IPS-NIHi11 (cell line): ENCODE measurements at places on chromosomes 5 and 9.

GRCh38 chr9:27654629-27655285 lies 81.5 kb upstream of the C9orf72 start:
- DNase-seq: no peak

- DNase-seq: no peak
Observed at GRCh38 chr9:2193552-2193951, 178.4 kb downstream of the SMARCA2 start.

- no peak for DNase-seq
Observed at GRCh38 chr5:158546748-158547147, 553.0 kb downstream of the EBF1 start.

DNA sequence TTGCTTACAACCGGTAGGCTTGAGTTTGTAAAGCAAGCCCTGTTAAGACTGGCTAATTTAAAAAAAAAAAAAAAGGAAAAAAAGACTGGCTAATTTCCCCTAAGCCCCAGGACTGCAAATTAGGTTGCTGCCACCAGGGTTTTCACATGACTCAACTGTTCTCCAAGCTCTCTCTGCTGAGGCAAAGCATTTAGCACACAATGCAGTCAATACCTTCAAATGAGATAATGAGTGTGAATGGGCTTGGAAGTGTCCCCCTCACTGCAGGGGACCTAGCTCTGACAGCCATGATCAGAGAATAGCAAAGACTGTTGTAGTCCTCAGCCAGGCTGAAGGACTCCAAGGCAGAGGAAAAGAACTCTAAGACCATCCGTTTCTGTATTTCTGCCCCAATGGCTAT lies 42.8 kb upstream of the ZSWIM6 start:
- DNase-seq: no peak

- DNase-seq: no peak
Observed at GRCh38 chr9:127309715-127310114, 45.1 kb downstream of the GARNL3 start.

GRCh38 chr9:120708526-120709224 lies 5.6 kb downstream of the MEGF9 start:
- no peak for DNase-seq

GRCh38 chr5:124655251-124655917 lies 91.1 kb downstream of the ZNF608 start:
- DNase-seq: no peak

GRCh38 chr5:141528291-141528984 lies 39.6 kb downstream of the PCDHGC5 start:
- no peak for DNase-seq

DNA sequence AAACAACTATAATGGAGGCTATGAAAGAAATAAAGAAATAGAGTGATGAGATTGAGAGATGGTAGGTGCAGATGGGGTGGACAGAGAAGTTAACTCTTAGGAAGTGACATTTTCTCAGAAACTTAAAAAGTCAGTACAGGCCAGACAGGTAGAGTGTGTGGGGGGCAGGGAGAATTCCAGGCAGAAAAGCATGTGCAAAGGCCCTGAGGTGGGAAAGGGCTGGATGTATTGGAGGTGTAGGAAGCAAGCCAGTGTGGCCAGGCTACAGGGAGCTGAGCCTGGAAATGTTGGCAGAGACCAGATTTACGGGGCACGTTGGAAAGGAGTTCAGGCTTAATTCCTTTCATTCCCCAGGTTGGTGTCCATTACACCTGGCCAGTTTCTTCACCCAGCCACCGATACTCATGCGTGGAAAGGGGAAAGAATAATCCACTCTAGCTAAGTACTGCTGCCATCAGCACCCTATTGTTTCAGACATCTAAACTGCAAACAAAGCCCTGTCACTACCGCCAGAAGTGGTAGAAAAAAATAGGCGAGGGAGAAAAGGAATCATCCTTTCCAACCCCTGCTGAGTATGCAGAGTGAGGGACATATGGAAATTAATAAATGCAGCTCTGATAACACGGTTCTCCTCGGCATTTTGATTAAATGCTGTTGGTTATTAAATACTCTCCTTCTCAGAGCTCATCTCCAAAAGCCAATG lies 116.8 kb upstream of the GPR151 start:
- DNase-seq: no peak

GRCh38 chr5:150317048-150318003 lies 14.6 kb upstream of the ARSI start:
- peak; percentile 47 for DNase-seq

DNA sequence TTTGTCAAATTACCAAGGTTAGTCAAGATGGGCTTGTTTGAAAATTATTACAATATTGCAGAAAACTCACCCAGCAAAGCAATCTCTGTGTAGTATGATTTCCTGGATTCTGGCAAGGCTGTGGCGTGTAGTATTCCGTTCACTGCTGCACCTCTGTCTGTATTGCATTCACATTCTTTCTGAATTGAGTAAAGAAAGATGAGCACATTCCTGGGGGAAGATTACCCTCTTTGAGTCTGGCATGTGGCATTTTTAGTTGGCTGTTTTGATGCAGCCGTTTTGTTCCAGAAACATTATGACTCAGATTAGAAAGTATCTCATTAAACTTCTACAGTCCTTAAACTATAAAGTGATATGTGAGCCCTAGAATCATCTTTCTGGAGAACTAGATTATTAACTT lies 197.7 kb downstream of the TENT4A start:
- DNase-seq: no peak

DNA sequence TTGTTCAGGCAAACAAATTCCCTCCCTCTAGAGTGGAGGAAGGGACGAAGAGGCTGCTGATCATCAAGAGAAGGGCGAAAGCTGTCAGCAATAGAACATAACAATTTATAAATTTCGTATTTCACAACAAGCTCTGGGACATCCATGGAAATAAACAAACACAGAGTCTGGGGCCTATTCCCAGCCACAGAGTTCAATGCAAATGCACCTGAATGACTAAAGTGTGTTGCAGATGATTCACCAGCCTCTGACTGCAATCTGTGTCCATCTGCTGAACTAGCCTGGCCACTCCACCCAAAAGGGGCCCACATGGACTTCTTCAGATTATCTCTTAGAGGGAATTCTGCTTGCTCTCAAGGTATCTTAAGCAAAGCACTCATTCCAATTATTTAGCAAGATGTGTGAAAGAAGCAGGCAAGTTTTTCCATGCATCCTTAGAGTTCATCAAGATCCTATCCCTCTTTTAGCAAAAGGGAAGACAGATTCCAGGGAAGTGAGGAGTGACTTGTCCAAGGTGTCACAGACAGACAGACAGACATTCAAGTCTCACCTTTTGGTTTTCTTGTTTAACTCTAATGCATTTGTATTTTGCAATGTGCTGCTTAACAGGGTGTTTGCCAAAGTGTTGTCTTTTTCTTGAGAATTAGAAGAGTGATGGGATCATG lies 307.8 kb upstream of the PAPPA start:
- DNase-seq: no peak

DNA sequence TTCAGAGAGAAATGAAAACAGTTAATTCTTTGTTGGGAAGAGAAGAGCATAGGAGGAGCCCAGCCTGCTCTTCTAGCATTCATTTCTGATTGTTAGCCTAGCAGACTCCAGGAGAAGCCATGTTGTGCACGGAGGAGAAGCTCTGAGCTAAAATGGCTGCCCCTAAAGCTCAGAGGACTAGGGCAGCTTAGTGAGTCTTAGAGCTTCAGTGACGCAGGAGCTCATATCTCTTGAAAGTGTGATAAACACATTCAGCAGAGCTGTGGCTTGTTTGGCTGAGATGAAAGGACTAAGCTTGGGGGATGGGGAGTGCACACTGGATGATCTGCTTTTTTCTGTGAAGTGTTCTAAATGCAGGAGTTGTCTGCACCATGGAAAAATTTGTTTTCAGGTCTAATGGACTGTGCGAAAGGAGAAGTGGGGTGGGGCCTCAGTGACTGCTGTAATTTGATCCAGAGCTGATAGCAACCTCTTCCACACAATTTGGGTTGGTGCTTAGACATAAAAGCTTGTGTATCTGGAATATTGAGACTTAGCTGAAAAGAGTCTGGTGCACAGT lies 58.5 kb downstream of the ZNF462 start:
- DNase-seq: no peak

DNA sequence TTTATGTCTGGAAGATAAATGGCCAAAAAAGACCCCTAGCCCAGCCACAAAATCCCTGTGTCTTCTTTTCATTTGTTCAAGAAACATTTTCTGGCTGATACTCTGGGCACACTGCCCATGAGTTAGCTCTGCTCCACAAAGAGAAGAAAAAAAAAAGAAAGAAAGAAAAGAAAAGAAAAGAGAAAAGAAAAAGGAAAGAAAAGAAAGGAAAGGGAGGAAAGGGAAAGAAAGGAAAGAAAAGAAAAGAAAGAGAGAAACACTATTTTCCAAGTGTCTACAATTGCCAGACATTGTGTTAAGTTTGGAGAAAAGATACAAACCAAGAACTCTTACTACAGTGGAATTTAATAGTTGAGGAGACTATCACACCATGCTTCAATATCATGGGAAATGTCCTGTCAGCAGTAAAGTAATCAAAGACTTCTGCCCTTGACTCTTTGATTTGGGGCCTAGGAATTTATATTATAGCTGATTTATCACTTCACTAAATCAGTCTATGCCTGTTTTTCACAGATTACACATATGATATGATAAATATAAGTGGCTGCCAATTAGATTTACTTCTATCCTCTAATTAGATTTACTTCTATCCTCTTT lies 3.0 kb downstream of the TRMO start:
- DNase-seq: no peak

DNA sequence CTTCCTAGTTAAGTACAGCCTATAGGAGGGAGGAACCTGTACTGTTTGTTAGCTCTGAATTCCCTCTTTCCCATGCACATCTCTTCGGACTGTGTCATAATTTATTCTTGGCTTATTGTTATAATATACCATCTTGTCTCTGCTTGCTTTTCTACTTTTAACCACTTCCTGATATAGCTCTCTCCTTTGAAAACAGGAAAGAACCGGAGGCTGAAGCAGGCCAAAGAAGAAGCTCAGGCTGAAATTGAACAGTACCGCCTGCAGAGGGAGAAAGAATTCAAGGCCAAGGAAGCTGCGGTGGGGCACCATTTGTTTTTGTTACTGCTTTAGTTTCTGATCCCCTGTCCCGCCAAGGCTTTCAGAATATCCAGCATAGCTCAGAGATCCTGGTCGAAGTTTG lies 4.8 kb downstream of the ATP6V1G1 start:
- no peak for DNase-seq

- no peak for DNase-seq
Observed at GRCh38 chr5:45508135-45508534, 188.0 kb downstream of the HCN1 start.

GRCh38 chr5:68230285-68230684 lies 14.7 kb downstream of the PIK3R1 start:
- DNase-seq: no peak

DNA sequence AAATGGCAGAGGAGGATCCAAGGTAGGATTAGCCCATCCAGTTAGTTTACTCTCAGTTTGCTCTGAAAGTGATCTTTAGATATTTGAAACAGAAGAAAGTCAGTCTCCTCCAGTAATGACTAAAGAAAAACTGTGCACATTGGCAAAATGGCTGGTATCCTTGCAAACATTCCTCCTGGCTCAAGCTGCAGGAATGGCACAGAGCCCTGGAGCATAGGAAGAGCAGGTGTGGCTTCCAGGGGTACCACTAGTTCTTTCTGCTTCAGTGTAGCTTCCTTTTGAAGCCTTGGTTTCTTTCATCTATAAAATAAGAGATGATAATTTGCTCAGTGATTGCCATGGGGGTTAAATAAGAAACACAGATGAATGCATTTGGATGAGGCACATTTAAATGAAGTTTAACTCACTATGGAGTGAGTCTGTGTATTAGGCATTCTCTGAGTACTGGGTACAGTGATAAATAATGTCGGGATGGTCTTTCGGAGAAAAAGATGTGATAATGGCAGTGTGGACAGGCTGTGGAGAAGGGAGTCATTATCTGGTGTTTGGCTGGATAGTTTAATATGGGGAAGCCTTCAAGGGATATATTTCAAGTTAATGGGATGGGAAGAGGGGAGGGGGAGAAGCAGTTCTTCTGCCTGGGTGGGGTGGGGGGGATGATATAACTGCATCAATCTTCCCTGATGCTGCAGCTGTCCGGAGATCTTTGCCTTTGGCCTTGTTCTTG lies 217.3 kb upstream of the KLF4 start:
- DNase-seq: no peak

DNA sequence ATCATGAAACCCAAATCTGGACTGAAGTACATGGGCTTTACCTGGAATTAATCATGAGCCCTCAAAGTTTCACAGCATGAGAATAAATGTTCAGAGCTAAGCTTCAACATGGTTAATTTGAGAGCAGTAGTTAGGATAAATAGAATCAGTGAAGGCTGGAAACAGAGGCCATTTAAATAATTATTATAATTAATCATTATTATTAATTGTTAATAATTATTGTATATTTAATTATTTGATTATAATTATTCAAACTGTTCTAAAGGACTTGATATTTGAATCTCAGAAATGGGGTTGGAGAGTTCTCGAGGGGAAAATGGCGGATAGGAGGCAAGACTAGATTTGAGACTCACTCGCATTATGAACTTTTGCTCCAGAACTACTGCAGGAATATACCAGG lies 119.6 kb upstream of the ITGA1 start:
- DNase-seq: no peak

GRCh38 chr5:122183098-122183787 lies 53.9 kb downstream of the ZNF474 start:
- DNase-seq: peak; percentile 29

- no peak for DNase-seq
Observed at GRCh38 chr5:150636391-150637244, 3.8 kb upstream of the SYNPO start.

DNA sequence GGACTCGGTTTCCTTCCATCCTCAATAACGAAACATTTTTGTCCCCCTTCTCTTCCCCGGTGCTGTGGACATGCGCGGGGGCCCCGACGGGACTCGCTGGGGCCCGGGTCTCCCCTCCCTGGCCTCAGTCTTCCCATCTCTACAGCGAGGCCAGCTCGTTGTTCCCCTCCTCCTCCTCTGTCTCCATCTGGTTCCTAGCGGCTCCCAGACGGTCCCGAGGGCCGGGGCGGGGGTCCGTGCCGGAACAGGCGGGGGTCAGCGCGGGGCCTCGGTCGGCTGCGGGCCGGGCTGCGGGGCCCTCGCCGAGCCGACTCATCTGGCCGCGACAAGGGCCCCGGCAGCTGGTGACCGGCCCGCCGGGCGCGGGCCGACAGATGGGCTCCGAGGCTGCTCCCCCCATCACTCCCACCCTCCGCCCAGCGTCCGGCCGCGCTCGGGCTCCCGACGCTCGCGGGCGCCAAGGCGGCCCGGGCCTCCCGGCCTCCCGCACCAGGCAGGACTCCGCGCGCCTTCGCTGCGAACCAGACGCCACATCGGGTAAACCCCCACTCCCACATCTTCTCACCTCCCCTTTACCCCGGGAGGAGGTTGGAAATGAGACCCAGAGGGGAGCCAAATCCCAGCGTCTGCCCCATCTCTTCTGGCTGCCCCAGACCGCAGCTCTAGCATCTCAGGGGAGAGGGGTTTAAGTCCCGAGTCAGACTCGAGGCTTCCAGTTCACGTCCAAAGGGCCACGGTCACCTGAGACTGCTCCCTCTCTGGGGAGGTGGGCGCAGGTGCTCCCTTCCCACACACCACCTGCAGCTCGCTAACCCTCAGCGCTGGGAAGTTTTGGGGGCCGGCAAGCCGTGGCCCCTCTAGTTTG lies 8.1 kb downstream of the BARHL1 start:
- DNase-seq: peak; percentile 53

- peak; percentile 32 for DNase-seq
Observed at GRCh38 chr9:73411494-73411893, 259.8 kb downstream of the ANXA1 start.
